Right lung (tissue), 10 donors: ENCODE measurements at places on chromosomes 1 and 21. TPM values are rescaled to one million over a fixed set of nuclear protein-coding genes. Genes with fewer than 3 reads are reported as not detected.

The FMO2 gene
- polyA plus RNA-seq = 28.9 TPM

The MRPS6 gene
- 78.9 TPM for polyA plus RNA-seq

DNA sequence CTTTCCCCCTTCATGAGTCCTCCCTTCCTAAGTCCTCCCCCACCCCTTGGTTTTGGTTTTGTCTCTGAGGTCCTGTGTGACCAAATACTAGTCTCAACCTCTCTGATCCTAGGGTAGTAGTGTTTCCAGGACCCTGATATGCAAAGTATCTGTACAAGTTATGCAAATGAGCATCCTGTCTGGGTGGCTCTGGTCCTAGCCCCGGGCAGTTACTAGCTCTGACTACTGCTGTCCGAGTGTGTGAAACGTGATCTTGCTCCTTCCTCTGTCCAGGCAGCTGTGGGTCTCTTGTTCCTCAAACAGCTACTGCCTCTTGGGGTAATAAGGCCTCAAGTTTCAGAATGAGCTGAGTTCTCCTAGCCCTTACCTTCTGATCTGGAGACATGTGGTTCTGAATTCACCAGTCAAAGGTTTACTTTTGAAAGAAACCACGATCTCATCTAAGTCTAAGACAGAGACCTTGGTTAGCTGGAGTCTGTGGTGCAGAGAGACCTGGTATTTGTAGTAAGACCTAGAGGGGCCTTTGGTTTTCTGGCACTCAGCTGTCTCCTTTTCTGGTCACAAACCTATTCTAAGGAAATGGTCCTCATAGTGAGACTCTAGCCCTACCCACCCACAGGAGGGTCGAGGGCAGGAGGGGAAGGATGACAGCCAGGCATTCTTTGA, 31.0 kb upstream of the IL19 start:
- DNase-seq = no peak

- no peak for DNase-seq
These were observed 292.4 kb downstream of the PLPP3 start for GRCh38 chr1:56286956-56287355.

DNA sequence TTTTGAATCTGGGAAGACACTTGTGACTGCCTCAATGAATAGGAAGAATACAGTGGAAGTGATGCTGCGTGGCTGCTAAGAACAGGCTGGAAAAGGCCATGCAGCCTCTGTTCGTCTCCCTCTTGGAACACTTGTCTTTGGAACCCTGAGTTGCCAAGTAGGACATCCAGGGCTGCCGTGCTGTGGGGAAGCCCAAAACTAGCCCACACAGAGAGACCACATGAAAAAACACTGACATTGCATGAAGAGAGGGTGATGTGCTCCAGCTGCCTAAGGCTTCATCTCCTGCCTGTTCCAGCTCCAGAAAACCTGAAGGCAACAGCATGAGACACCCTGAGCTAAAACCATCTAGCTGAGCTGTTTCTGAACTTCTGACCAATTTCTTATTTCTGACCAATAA, 61.1 kb upstream of the GNG4 start:
- peak; percentile 72 for DNase-seq

DNA sequence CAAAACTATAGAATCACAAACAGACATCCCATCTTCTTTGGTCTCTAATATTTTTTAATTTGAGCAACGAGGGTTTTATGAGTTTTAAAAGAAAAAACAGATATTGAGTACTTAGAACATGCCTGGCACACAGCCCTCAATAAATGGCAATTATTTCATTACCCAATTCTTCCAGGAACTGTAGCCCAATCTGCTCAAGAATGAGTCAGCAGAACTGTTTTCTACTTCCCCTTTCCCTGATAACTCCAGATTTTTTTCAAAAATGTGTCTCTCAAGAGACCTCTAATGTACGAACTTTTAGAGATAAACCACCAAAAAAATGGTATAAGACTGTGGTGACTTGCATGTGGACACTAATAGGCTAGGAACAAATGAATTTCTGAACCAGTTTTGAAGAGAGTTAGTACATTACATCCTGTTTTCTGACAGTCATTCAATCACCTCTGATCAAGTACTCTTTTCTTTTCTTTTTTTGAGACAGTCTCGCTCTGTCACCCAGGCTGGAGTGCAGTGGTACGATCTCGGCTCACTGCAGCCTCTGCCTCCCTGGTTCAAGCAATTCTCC, 11.5 kb downstream of the ABL2 start:
- DNase-seq = no peak

- DNase-seq = no peak
These were observed 27.6 kb upstream of the KCNE2 start for GRCh38 chr21:34336245-34336644.

DNA sequence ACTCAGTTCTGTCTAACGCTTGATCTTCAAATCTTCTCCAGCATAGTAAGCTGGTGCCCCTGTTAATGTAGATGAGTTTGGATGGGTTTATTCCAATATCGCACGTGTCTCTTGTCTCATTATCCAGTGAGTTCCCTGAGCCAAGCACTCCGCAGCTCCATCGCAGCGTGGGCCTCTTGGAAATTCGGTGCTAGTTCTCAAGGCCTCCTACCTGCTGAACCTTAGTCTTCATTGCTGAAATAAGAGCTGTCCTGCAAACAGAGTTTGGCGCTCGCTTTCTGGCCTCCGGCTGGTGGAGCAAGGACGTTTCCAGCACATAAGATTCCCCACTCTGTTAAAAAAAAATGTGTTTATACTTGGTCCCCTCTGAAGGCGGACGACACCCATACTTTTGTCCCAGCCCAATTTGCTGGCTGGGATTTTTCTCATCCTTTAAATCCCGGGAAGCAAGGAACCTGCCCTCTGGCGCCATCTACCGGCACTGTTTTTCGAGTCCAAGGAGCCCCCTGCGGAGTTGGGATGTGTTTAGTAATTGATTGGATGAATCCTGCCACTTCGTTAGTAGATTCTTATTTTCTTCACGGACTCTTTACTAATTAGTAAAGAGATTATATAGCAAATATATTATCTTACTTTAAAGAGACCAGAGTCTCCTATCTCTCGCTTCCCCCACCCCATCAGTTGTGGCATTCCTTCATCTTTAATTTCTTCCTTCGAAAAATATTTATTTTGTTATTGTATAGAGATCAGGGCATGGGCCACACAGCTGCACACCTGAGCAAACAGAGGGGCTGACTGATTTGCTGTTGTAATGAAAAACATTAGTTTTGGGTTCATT, 14.7 kb downstream of the JUN start:
- DNase-seq = no peak

DNA sequence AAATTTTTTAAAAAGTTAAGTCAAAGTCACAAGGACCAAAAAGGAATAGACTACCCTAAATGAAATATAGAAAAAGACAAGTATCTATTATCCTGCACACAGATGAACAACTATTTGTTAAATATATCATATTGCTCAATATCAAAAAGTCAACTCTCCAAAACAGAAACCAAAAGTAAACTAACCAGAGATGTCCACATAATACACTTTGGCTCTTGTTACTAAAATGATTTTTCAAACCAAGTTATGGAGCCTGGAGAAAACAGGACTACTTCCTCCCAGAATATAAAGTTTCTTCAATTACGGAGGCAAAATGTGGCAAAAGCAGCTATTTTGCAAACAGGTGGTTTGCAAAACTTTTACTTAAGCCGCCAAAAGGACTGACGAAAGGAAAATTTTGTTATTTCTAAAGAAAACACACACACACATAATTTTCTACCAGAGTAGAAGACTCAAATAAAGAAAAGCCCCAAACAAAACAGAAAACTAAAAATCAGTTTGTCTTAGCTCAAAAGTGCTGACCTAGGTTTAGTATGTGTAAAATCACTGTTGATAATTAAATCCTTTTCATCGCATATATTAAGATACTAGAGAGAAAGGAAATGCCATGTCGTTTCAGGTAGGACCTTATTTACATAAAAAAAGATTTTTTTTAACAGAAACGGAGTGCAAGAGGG, 1.1 kb downstream of the DPYD start:
- no peak for DNase-seq

DNA sequence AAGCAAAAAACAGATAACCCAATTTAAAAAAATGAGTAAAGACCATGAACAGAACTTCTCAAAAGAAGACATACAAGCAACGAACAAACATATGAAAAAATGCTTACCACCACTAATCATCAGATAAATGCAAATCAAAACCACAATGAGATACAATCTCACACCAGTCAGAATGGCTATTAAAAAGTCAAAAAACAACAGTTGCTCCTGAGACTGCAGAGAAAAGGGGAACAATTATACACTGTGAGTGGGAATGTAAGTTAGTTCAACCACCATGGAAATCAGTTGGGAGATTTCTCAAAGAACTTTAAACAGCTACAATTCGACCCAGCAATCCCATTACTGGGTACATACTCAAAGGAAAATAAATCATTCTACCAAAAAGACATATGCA, 131.6 kb downstream of the PTGER3 start:
- DNase-seq = no peak

- DNase-seq = no peak
These were observed 132.9 kb downstream of the ZC3H11B start for GRCh38 chr1:219480011-219480410.

- no peak for DNase-seq
These were observed 154.2 kb downstream of the BARHL2 start for GRCh38 chr1:90562892-90563291.

GRCh38 chr1:40740039-40740996, 43.3 kb upstream of the KCNQ4 start:
- no peak for DNase-seq

The ZNF593OS gene
- polyA plus RNA-seq = 1.0 TPM

The SDC3 gene
- polyA plus RNA-seq = 43.3 TPM

DNA sequence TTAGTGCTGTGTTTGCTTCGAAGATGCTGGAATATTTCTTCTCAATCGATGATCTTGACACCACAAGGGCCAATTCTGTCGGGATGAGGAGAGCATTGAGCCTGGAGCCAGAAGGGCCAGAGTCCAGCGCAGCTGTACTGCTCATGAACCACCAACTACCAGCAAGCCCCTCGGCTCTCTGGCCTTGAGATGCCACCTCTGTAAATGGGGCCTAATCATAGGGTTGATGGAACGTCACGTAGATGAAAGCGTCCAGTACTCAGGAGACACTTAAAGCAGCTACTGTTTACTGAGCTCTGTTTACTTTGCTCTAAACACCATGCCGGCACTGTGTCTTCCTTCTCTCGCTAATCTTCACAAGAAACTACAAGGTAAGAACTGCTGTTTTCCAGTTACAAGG, 26.3 kb downstream of the CCDC185 start:
- DNase-seq = no peak

The KRTAP13-2 gene
- polyA plus RNA-seq = not detected

- DNase-seq = no peak
These were observed 110.5 kb downstream of the HHAT start for GRCh38 chr1:210438928-210439841.

DNA sequence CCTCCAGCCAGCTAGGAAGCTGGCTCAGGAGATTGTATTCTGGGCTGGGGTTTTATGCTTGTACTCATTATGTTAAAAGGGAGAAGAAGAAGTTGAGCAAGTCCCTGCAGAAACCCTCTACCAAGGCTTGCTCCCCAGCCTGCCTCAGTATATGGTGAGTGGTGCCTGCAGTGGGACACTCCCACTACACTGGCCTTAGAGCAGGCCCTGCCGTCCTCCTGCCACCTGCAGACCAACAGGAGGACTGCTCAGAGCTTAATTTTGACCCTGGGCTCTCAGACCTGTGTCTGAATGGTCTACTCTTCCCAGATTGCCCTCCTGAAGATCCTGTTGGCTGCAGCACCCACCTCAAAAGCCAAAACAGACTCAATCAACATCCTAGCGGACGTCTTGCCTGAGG, 13.0 kb downstream of the STRIP1 start:
- no peak for DNase-seq

DNA sequence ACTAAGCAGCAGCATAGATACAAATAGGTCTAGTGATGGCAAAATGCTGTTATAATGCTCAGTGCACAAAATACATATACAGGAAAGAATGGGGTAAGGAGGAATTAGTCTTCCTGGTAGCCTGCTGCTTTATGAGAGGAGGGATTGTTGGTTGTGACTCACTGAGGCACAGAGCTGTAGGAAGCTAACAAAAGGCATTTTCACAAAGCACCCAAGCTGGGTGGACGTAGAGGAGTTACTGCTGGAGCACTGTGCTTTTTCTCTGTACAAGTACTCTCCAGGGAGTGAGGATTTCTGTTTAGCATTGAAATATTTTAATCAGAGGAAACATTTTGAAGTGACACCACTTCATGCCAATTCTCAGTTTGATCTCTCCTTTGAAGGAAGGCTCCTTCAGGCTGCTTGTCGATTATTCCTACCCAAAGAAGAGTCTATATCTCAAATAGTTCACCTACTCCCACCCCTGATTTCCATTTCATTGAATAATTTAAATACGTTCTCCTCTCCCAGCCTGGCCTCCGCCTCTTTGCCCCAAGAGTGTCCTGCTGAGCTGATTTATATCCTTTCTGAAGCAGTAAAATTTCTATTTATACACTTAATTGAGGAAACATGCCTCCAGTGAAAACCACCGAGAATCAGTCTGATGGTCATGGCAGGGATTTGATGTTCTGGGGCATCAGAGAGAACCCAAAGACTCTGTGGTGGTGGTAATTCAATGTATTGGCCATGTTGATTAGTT, 271.9 kb downstream of the HHAT start:
- DNase-seq = no peak

The AMY1B gene
- polyA plus RNA-seq = not detected

- DNase-seq = no peak
These were observed 94.7 kb downstream of the PLA2G4A start for GRCh38 chr1:186923486-186923885.

DNA sequence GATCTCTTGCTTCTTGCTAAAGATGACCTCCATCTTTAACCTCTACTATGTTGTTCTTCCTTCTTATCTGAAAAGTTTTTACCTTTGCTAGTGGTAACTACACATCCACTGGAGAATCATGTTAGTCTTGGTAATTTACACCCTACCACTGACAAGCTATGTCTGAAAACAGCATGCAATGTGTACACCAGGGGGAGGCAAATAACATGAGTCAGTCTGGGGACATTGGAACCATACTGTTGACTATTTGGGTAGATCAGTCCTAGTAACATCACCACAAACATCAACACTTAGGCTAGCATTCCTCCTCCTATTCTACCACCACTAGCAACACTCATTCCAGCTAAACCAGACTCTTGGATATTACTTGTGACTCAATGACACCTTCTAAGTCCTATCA, 549.0 kb downstream of the KCNT2 start:
- DNase-seq = no peak

DNA sequence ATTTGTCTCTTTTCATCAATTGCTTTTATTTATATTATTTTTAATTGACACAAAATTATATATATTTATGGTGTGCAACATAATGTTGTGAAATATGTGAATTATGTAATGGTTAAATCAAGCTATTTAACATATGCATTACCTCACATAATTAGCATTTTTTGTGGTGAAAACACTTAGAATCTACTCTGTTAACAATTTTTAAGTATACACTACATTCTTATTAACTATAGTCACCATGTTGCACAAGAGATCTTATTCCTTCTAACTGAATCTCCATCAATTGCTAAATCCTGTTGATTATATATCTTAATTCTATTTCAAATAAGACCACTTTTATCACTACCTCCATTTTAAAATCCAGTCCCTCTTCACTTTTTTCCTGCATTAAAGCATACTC, 42.5 kb downstream of the PLPPR5 start:
- no peak for DNase-seq

- DNase-seq = no peak
These were observed 1.9 kb upstream of the SFT2D2 start for GRCh38 chr1:168223681-168224540.

- DNase-seq = no peak
These were observed 17.4 kb upstream of the SHE start for GRCh38 chr1:154519591-154519991.

- DNase-seq = no peak
These were observed 293.3 kb downstream of the SDCCAG8 start for GRCh38 chr1:243549108-243549507.

The SELE gene
- 0.08 TPM for polyA plus RNA-seq

- no peak for DNase-seq
These were observed 10.0 kb downstream of the PTPRF start for GRCh38 chr1:43540653-43541071.
